ENCODE measurements at places on chromosomes 4 and X.

DNA sequence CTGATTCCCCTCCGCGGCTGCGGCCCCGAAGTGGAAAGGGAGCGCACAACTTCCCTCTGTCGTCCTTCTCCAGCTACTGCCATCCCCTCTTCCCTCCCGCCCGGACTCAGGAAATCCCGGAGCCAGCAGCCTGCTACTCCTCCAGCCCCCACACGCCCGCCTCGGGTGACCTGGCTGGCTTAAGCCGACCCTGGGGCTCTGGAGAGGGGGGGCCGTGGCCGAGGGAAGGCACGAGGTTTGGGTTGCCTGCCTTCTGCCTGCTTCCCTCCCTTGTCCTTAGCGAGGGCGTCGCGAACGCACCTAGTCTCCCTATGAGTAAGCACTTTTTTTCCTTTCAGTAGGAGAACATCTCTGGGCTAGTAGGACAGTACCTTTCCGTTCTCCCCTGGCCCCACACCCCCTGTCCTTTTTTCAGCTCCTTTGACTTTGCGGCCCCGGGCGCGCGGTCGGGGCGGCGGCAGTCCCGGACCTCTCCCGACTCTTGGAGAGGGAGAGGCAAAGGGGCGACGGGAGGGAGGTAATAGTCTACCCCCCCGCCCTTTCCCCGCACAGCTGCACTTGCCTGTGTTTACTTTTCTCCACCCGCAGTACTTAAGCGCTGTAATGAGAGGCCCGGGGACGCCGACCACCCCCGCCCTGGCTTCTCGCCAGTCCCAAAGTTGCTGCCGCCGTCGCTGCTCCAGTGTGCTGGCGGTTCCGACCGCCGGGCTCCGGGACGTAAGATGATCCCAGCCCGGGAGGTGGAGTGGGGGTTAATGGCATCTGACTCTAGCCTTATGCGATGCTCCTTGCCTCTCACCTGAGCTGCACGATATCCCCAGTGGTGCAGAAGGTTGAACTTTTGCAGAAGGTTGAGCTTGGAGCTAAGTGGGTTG, 868 bp downstream of the PLS3 start:
- DNase-seq = peak; percentile 11

- no peak for DNase-seq
These were observed 4.9 kb downstream of the CXCL6 start for GRCh38 chr4:73841243-73841925.

GRCh38 chrX:44784241-44784640, 59.6 kb upstream of the DUSP21 start:
- no peak for DNase-seq

DNA sequence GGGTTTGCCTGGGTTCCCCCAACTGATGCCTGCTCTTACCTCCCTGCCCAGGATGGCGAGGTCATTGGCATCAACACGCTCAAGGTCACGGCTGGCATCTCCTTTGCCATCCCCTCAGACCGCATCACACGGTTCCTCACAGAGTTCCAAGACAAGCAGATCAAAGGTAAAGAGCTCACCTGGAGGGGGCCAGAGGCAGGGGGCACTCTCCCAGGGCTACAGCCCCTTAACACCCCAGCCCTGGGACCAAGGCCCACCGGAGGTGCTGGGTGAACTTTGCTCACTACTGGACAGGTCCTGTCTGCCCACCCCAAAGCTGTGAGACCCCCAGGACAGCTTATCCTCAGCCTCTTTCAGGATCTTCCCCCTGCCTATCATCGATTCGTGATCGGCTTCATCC, 24.5 kb downstream of the HTRA3 start:
- no peak for DNase-seq

GRCh38 chr4:17809667-17810066, 890 bp downstream of the DCAF16 start:
- DNase-seq = no peak

- DNase-seq = no peak
These were observed 461 bp downstream of the FBXW7 start for GRCh38 chr4:152535360-152535902.

- no peak for DNase-seq
These were observed 476.9 kb upstream of the FRG1 start for GRCh38 chr4:189463734-189464133.

DNA sequence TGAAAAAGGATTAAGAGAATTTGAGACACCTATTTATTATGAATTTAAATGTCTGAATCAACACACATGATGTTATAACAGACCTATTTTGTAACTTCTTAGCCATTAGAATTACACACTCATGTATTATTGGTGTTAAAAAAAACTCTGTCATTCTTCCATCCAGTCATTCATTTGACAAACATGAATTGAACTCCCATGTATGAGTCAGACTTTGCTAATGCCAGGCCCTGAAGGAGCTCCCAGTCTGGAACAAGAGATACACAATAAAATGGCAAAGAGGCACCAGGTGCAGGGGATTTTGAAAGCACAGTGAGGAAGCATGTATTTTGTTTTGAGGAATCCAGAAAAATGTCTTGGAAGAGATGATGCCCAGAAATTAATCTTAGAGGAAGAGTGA, 87.7 kb upstream of the EFHC2 start:
- no peak for DNase-seq

GRCh38 chrX:71178908-71179307, 34.3 kb downstream of the NLGN3 start:
- peak; percentile 41 for DNase-seq

DNA sequence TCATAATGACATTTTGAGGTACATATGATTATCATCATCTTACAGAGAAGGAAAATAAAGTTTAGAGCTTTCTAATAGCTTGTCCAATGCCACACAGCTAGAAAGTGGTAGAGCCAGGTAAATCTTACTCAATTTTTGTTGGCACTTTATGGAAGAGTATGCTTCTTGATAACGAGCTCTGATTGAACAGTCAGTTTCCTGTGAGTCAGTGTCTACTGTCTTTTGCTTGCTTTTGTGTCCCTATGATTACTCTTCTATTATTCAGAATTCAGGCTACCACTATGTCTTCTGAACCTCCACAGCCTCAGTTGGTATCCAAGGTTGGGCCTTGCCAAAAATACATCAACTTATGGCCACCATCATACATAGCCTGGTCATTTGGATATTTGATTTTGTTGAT, 2.6 kb downstream of the FAAH2 start:
- no peak for DNase-seq

DNA sequence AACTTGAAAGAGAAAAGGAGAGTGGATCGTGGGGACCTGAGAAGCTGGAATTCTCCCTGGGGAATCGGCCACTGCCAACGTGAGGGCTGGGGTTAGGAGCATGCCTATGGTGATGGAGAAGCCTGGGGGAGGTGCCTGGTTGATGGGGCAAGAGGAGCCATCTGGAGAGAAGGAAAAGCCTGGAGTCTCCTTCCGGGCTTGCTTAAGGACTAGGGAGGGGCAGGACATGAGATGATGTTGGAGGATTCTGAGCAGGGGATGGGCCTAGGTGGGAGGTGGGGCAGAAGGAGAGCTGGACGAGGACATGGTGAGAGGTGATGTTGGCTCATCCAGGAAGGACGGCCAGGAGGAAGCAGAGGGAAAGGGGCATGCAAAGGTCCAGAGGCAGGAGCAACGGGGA, 35.0 kb upstream of the GYG2 start:
- DNase-seq = no peak

DNA sequence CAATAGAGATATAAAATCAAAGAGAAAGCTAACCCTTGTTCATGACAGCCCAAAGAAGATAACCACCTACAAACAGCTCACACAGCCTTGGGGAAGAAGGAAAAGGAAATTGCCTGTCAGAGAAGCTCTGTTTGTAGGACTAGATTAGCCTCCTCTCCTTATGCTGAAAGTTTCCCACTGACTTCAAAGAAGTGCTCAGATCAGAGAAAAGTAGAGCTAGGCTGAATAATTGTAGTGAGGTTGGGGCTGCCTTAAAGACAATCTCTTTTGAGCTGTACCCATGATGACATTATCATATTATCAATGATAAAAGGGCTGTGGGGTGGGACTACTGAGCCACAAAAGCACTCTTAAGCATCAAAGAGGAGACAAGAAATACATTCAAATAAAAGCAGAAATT, 223.0 kb upstream of the GALNT7 start:
- DNase-seq = no peak

DNA sequence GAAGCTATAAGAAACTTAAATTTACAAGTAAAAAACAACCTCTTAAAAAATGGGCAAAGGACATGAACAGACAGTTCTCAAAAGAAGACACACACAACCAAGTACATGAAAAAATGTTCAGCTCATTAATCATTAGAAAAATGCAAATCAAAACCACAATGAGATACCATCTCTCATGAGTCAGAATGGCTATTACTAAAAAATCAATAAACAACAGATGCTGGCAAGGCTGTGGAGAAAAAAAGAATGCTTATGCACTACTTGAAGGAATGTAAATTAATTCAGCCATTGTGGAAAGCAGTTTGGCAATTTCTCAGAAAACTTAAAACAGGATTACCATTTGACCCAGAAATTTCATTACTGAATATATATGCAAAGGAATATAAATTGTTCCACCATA, 666.3 kb upstream of the GRIA3 start:
- no peak for DNase-seq

- DNase-seq = no peak
These were observed 322.5 kb downstream of the HS3ST1 start for GRCh38 chr4:11106190-11106589.

- no peak for DNase-seq
These were observed 159.6 kb downstream of the LHFPL1 start for GRCh38 chrX:112520124-112520523.

DNA sequence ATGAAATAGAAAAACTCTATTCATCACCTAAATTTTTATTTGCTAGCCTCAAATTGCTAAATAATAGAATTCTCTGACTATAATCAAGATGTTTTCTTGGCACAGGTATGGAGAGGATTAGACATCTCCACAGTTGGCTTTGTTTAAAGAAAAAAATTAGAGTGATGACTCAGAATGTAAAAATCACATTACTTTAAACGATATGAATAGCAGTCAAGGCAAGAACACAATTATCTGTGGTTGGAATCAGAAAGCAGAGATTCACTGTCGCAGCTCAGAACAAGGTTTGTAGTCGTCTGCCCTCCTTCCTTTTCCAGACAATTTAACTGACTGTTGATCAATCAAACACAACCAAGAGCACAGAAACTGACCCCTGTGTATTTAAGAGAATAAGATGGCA, 32.2 kb upstream of the CCKAR start:
- no peak for DNase-seq

DNA sequence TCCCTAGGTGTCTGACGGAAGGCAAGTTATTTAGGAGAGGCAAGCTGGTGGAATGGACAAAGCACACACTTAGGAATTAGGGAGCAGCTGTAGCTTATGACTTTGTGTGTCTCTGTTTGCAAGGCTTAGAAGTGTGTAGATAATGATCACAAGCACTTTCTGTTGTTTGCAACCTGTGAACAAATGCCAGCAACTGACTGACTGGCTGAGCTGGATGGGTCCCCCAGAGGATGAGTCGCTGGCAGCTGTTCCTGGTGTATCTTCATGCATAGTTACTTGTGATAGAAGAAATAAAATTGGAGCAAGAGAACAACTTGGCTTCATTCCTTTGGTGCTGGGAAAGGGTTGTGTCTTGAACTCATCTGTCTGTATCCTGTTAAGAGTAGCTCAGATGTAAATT, 64.2 kb upstream of the BEND4 start:
- peak; percentile 84 for DNase-seq

DNA sequence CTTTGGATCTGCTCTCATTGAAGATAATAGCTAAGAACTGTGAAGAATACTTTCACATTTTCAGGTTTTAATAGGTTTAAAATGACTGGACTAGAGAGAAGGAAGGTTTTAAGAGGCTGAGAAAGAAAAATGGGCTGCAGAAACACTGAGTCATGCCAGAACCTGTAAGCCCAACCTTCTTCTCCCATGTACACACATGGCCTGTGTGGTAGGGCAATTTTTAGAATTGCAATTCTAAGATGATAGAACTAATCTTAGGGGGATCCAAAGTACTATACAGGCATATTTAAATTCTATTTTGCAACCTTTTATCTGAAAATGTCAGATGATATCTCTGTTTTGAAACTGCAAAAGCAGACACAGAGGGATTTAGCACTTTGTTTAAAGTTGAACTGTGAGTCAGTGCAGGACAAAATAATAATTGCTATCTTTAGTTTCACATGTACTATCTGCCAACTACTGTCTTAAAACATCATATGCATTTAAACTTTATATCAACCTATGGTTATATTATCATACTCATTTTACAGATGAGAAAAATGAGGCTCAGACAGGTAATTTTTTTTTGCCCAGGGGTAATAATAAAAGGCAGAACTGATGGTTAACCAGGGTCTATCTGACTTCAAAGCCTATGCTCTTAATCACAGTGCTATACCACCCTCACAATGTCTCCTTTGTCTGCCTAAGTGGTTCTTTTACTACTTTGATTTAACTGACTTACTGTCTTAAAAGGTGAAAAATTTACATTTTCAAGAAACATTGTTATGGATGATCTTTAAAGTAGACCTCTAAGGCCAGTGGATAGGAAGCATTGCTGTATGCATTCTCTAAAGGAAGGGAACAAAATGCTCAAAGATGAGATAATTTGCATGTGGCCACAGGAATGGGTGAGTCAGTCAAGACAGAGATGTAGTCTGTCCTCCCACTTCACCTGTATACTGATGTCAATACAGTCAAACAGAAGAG, 4.3 kb downstream of the TMPRSS11E start:
- no peak for DNase-seq

DNA sequence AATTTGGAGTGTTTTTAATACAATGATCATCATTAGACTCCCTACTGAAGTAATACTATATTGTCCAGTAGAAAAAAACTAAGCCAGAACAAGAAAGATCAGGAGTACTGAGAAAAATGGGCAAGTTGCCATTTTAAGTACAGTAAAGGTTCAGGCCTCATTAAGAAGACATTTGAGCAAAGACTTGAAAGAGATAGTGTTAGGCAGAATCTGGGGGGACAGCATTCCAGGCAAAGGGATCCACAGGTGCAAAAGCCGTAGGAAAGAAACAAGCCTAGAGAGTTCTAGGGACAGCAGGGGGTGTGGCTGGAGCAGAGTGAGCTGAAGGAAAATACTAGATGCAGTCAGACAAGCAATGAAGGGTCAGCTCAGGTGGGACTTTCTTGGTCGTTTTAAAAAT, 58.1 kb upstream of the INTU start:
- DNase-seq = no peak

- no peak for DNase-seq
These were observed 53.4 kb downstream of the AFAP1 start for GRCh38 chr4:7886007-7886973.

GRCh38 chr4:169311643-169312365, 41.0 kb upstream of the SH3RF1 start:
- no peak for DNase-seq

GRCh38 chrX:82703551-82703950, 804.5 kb upstream of the POU3F4 start:
- no peak for DNase-seq

GRCh38 chr4:114265342-114265741, 285.9 kb upstream of the ARSJ start:
- no peak for DNase-seq

DNA sequence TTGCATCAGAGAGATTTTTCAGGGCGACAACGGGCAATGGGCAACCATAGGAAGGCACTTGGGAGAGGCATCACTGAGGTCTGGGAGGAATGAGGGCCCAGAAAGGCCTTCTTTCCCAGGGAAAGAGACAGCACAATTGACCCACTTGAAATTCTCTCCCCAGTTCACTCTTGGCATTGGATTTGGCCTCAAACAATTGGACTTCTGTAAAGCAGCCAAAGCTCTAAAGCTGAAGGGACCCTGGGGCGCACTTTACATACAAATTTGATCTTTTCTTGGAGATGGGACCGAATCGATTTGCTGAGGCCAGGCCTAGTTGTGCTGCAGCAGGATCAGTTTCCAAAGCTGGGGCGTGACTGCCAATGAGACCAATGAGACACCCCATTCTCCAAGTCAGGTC, 3.2 kb downstream of the ARHGAP36 start:
- DNase-seq = peak; percentile 29
